ENCODE measurements at places on chromosomes 7 and 10.
A peak's percentile ranks its signal among the peaks of the same experiment; 100 is the strongest.

GRCh38 chr7:142969183-142969582, 7.0 kb upstream of the KEL start:
- no peak for DNase-seq

GRCh38 chr7:117719377-117719776, 153.9 kb downstream of the CTTNBP2 start:
- no peak for DNase-seq

DNA sequence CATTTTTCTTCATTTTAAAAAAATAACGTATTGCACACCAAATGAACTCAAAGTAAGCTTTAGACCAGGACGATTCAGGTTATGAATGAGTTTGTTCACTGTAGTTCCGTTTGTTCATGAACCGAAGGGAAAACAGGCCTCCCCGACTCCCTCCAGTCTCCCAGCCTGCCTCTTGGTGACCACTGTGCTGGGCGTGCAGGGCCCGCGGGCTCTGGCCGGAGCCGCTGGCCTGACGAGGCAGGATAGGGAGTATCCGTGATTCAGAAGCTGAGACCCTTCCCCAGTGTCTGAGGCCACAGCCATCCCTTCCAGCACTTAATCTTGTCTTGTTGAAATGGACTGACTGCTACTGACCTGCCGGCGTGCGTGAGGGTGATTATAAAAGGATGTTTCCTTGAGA, 30.8 kb upstream of the SH2B2 start:
- no peak for DNase-seq

DNA sequence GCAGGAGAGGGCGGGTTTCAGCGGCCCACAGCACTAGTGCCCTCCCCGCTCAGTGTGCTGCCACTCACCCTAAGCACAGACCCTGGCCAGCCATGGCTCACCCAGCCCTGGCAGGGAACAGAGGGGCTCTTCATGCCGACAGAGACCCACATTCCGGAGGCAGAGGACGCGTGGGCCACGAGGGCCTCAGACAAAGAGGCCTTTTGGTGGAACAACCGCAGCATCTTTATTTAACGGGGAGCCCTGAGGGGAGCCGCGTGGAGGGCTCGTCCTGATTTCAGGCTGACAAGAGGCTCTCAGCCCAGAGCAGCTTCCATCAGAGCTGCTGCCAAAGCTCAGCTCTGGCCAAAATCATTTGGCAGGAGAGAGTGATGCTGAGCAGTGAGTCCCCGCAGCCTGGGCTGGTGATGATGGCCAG, 127.8 kb downstream of the SH3PXD2A start:
- DNase-seq = no peak

DNA sequence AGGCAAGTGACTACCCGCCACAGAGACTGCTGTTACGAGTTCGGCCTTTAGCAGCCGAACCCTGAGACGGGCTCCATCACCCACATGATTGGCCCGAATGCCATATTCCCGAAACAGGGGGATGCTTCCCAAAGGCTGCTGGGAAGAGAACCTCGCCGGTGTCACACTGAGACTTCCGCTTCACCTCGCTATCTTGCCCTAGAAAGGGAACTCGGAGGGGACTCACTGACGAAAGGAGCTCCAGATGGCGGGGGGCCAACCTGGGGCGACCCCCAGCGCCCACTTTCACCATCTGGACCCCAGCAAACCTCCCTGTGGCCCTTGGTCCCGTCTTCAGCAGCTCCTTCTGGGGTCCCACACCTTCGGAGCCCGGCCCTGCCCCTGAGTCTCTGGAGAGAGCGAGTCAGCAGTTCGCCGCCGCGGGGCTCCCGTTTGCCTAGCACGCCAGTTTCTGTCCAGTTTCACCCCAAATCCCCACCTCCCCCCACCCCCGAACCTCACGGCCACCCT, 529 bp downstream of the HPS1 start:
- peak; percentile 40 for DNase-seq

- peak; percentile 44 for DNase-seq
These were observed 10.5 kb upstream of the GRID1 start for GRCh38 chr10:86376852-86377796.

DNA sequence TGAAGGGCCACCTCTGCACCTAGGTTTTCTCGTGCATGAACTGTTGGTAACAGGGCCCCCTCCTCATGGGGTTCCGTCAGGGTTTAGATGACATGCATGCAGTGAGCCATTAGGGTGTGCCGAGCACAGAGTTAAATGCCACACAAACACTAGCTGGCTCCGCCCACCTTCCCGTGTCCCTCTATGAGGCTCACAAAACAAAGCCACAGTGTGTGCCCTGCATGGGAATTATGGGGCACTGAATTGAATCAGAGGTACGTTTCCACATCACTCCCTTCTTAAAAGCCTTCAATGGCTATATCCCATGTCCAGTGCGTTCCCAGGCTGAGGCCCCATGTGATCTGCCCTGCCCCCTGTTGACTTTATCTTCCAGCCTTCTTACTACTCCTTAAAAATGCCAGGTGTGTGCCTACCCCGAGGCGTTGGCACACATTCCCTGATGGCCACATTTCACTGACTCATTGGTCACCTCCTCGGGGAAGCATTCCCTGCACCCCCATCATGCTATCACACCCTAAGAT, 35.7 kb downstream of the GSDME start:
- no peak for DNase-seq

- no peak for DNase-seq
These were observed 135.3 kb downstream of the PTPN20 start for GRCh38 chr10:47046321-47047126.

DNA sequence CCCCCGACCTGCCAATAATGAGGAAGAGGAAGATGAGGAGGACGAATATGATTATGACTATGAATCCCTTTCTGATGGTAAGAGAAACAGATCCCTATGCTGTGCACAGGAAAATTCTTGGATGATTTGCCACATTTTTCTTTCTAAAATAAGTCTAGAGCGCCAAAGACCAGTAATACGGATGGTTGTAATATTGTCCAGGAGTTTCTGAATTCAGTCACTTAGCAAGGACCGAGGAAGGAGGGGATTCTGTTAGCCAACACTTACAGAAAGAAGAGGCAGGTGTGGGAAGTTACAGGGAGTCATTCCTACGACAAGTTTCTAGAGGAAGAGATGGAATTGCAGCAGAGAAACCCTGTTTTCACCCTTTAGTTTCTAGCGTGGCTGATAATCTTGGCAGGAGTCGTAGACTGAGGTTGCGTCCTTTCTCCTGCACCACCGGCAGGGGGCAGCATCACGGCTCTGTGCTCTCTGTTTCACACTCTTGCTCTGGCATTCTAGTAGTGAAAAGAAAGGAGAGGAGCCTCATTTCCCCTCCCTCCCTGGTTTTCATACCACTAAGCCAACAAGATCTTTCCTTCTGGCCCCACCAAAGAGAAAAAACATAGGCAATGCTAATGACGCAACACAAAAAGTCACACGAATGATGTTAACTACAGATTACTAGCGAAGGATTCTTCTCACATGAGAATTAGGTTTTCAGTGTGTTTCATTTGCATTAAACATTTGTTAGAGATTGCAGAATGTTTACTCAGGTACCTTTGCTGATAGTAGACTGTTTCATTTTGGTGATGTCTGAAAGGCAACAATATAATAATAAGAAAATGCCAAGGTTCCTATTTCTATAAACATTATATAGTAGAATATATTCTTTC, 82.7 kb downstream of the NOC3L start:
- DNase-seq = peak; percentile 73

DNA sequence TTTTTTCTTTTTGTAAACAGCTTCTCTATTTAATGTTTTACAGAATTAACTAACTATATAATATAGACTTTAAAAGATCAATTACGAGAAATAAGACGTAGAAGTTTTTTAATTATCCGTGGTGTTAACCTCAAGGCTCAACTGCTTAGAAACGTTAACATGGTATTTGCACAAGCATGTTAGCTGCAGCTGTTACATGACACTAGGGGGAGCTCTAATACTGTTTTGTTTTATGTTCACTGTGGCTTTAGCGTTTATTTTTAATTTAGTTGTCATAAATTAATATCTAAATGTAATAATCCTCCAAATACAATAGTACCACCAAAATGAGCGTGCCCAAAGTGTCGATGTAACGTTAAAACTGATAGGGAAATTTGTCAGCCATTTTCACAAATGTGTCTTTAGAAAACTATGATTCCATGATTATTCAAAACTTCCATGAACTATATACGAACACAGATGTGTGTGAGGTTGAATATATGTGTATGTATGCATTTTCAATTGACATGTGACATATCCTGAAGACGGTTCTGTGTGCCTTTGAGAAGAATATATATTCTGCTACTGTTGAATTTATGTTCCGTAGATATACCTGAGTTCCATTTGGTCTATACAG, 828.8 kb upstream of the MBL2 start:
- peak; percentile 44 for DNase-seq

GRCh38 chr7:157622000-157622399, 285.2 kb downstream of the DNAJB6 start:
- no peak for DNase-seq

DNA sequence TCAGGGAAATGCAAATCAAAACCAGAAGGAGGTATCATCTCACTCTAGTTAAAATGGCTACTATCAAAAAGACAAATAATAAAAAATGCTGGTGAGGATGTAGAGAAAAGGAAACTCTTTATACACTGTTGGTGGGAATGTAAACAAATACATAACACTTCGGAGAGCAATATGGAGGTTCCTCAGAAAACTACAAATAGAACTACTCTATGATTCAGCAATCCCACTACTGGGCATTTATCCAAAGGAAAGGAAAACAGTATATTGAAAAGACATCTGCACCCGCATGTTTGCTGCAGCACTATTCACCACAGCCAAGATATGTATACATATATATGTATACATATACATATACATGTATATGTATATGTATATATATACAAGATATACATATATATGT, 94.2 kb downstream of the C10orf90 start:
- peak; percentile 23 for DNase-seq

GRCh38 chr7:156196649-156197048, 384.4 kb upstream of the SHH start:
- no peak for DNase-seq

DNA sequence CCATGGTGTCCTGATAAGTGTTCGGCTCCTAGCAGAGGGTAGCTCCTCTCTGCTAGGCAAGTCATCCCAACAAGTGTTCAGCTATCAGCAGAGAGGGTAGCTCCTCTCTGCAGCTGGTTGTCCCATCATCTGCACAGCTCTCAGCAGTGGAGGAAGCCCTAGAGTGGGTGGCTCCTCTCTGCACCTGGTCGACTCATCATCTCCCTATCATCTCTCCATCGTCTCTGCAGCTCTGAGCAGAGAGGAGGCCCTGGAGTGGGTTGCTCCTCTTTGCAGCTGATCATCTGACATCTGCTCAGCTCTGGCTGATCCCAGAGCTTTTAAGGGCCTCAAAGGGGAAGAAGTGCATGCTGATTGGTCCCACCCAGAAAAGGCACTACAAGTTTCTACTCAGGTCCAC, 199.9 kb upstream of the KMT2E start:
- DNase-seq = no peak

DNA sequence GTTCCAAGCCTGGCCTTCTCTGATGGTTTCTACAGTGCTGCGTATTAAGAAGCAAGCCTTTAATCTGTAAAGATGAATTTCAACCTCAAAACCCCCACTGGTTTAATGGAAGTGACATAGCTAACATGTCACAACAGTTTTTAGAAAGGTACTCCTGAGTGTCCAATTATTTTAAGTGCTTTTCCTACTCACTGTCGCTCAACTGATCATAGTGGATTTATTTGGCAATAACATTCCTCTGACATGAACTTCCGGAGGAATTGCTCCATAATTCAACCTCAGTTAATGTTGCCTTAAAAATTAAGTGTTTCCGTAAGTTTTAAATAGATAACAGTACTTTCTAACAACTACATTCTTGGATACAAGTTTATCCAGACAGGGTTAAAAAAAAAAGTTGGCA, 57.5 kb downstream of the AGMO start:
- no peak for DNase-seq

GRCh38 chr10:83908506-83908905, 230.8 kb upstream of the GHITM start:
- DNase-seq = no peak

DNA sequence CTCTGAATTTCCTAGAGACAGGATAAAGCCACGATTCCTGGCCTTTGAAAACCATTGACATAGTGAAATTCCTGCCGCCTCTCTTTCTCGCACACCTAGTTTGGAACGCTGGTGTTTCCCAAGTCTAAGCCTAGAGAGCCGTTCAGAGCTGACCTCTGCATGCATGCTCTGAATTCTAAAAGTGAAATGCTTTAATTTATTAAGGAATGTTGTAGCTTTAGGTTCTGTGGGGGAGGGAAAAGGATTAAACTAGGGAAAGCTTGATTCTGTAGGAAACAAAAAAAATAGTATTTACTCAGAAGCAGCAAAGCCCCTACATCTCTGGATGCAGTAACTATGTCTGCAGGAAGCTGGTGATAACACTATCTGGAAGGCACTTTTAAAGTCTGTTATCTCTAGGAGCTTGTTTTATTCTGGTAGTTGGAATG, 27.3 kb downstream of the PFKP start:
- DNase-seq = peak; percentile 45

DNA sequence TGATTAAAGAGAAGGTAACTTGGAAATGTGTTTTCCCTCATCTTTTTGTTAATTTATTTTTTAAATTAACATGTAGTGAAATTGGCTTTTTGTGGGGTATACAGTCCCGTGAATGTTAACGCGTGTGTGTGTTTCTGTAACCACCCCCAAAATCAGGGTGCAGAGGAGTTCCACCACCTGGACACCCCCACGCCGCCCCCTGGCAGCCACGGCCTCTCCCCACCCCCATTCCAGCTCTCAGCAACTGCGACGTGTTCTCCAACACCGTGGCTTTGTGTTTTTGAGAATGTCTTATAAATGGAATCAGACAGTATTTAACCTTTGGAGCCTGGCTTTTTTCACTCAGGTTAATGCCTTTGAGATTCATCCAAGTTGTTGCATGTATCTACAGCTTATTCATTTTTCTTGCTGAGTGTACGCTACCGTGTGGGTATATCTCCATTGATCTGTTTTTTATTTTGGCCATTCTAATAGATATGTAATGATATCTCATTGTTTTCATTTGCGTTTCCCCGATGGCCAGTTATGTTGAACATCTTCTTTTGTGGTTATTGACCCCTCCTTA, 218.8 kb downstream of the EBF3 start:
- DNase-seq = no peak

- no peak for DNase-seq
These were observed 129.4 kb downstream of the DNAJB6 start for GRCh38 chr7:157465891-157466866.

GRCh38 chr7:138871814-138872090, 73.8 kb upstream of the ATP6V0A4 start:
- no peak for DNase-seq

DNA sequence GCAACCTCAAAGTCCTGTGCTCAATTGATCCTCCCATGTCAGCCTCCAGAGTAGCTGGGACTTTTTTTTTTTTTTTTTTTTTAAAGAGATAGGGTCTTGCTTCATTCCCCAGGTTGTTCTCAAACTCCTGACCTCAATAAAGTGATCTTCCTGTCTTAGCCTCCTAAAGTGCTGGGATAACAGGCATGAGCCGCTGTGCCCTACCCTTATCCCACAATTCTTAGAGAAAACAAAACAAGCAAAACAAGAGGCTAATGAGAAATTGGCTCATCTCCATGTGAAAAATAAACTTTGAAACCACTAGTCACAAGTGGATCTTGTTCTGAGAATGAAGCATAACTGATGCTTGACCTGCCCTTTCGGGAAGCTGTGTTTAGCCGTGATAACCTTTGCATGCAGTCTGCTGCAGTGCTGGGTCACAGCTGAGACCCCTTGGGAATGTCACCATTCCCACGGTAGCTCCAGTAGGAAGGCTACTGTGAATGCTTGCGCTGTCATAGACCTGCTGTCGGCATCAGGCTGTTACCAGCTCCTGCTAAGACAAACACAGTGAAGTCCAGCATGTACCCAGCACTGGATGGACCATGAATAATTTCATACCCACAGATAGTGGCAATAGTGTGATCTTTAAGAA, 290.7 kb upstream of the KIAA1217 start:
- no peak for DNase-seq

GRCh38 chr7:142795339-142795863, 24.6 kb downstream of the PRSS2 start:
- no peak for DNase-seq
